ENCODE measurements at places on chromosomes 12 and 14.

DNA sequence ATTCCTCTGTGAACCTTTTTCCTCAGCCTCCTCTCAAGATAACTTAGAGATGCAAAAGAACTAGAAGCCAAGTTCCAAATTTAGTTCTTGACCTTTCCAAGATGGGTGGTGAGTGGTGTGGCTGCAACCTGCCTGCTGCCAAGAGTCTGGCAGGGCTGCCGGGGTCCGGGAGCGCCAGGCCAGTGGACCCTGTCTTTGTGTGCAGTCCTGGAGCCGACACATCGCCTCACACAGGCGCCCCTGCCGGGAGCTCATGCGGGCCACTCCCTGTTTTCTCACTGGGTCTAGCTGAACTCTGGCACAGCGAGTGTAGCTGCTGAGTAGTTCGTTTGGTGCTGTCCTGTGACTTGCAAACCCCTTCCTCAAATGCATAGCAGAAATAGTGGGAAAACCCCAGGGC lies 84.9 kb downstream of the CACNA1C start:
- no peak for DNase-seq

GRCh38 chr12:109572506-109572845 lies 828 bp downstream of the MMAB start:
- DNase-seq, result no peak

DNA sequence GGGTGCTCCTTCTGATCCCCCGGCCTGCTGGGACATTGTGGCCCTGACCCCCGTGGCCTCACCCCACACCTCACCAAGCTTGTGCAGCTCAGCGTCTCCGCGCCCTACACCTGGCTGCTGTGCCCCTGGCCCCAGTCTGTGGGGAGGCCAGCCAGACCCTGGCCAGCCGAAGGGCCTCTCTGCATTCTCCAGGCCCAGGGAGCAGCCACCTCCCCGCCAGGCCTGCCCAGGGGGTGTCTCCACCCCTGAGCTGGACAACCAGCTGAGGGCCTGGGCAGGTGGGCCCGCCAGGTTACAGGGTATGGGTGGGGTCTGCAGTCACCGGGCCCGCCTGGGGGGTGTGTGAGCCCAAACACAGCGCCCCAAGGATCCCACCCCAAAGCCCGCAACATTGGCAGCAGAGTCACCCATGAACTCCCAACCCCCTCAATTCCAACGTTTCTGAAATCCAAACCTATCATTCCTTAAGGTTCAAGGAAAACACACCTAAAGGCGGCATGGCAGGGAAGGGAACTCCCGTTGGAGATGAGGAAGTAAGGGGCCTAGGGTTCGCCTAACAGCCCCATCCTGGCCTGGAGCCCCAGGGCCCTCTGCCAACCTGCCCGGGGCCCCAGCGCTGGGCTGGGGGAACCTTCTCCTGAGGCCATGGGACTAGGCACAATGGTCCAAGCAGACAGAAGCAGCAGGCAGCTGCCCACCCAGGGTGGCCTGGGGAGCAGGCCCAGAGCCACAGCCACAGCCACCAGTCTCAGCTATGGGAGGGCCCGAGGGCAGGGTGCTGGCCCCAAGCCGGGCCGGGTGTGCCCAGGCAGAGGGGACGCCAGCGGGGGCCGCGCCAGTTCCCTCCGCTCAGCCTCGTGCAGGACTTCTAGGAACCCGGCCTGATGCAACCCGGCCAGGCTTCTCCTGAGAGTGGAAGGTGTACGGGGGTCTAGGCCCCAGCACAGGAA lies 8.5 kb downstream of the AKT1 start:
- no peak for DNase-seq

GRCh38 chr12:4217091-4217490 lies 56.5 kb upstream of the CCND2 start:
- DNase-seq, result no peak

GRCh38 chr14:102659797-102660196 lies 67.3 kb downstream of the RCOR1 start:
- no peak for DNase-seq

- no peak for DNase-seq
These were observed 46.4 kb downstream of the CRADD start for GRCh38 chr12:93723568-93723930.

- DNase-seq, result no peak
These were observed 187.1 kb downstream of the KICS2 start for GRCh38 chr12:64034901-64035576.

GRCh38 chr14:77212943-77213678 lies 31.5 kb downstream of the TMEM63C start:
- DNase-seq, result no peak
